Uterus (tissue), 4 donors: ENCODE measurements at places on chromosomes 7 and 10. TPM values are rescaled to one million over a fixed set of nuclear protein-coding genes. Genes with fewer than 3 reads are reported as not detected.

The HSPA12A gene
- total RNA-seq, result 4.9 TPM

The ADAM22 gene
- 87.5 TPM for total RNA-seq

The KLF14 gene
- not detected for total RNA-seq

The CAMK2B gene
- total RNA-seq, result 0.40 TPM

DNA sequence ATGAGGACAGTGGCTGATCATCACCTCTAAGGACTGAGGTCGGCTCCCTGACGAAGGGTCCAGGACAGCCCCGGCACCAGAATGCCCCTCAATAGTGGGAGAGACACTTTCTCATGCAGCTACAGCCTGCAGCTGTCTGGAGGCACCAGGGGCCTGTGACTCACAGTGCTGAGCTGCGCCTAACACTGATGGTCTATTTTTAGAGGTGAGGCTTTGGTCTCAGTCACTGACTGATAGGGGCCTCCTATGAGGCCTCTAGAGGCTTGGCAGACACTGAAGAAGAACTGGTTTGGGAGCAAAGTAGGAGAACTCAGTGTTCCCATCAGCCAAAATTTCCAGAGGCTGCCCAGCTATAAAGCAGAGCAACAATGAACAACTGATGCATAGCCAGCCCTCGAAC is 130.1 kb downstream of the COBL start:
- DNase-seq, result no peak

GRCh38 chr10:46310143-46310514 is 23.3 kb downstream of the ANTXRL start:
- no peak for DNase-seq

DNA sequence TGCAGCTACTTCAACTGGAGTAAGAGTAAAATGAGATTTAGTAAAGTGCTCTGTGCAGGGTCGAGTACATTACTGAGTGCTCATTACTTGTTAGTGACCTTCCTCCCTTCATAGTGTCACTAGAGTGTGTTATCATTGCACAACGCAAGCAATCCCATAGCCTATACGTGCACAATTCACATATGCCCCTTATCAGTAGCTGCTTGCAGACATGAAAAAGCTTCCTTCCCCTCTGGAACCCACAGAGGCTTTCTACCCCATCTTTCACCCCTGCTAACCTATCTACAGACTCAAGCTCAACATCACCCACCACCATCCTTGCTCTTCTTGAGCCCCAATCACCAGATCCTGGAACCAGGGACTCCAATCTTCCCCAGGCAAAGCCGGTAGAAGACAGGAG is 59.3 kb downstream of the C7orf25 start:
- no peak for DNase-seq

DNA sequence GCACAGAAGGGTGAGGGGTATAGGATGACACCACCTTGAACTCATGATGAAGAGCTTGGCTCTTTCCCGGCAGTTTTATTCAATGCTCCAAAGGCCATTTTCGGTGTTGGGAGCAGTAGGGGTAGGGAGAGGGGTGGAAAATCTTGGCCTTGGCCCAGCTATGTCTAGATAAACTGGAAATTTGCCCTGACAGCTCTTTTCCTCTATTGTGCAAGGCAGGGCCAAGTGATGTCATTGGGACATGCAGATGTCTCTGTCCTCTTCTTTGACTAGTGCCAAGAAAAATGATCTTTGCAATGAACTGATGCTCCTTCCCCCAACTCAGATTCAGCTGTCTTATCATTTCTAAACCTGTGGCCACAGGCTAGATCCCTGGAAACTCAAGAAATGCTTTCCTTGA is 27.7 kb upstream of the PRKCQ start:
- no peak for DNase-seq

GRCh38 chr10:132631338-132631735 is 93.8 kb downstream of the INPP5A start:
- peak; percentile 87 for DNase-seq

DNA sequence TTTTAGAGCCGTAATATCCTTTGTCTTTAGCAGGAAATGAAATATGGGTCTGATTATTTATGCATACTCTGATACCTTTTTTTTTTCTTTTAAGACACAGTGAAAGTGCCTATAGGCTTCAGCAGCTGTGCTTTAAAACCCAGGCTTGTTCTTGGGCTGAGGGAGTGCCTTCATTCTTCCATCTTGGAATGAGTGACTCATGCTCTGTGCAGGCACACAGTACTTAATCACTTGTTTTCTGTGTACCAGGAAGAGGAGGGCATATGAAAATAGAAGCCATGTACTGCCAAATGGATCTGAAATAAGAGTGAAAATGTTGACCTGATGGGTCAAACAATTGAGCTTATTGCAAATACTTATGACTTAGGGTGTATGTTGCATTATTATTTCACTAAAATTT is 12.0 kb downstream of the INPP5F start:
- DNase-seq, result no peak

GRCh38 chr7:42886893-42887505 is 24.9 kb downstream of the C7orf25 start:
- DNase-seq, result no peak
